ENCODE measurements at places on chromosomes 1 and 21.

- DNase-seq = no peak
Measured at GRCh38 chr1:205496661-205497060, 7.8 kb upstream of the CDK18 start.

DNA sequence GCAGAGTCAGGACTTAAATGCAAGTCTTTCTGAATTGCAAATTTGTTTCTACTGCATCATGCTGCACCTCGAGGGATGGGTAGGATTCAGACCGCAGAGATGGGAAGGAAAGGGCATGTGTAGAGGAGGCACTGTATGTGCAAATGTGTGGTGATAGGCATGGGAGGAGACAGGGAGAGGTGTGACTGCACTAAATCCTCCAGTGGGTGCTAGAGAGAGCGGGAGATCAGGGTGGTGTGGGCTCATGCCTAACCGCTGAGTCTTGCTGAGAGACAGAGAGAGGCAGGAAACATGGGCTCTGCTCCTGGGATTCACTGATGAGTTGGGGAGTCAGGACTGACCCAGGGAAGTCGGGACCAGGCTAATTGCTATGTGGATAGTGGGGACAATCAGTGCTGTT is 61.1 kb downstream of the PTPRU start:
- DNase-seq = no peak

- no peak for DNase-seq
Measured at GRCh38 chr1:190413142-190413541, 64.5 kb downstream of the BRINP3 start.

GRCh38 chr1:115283681-115284146 is 54.3 kb downstream of the NGF start:
- DNase-seq = no peak

DNA sequence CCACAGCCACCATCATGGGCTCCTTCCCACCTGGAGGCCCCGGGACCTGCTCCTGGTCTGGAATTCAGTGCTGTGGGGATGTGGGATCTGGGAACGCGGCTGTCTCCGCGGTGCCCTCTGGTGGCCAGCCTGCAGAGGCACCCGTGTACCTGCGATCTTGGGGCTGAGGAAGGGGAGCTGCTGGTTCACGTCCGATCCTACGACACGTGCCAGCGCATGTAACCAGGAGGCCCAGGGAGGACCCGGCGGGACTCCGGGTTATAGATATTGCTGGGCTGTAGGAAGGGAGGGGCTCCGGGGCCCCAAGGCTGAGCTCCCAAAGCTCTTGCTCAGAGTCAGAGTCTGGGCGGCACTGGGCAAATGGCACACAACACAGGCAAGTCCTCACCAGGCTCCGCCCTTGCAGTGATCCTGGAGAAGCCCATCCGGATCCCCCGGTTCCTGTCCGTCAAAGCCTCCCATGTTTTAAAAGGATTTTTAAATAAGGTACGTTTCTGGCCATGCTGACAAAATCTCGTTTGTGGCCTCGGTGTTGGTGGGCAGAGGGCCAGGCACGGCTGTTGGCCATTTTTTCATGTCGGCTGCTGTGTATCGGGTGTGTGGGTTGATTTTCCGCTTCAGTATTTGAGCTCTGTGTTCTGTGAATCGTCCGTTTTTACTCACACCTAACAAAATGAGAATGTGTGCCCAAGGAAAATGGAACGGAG is 20.1 kb downstream of the FAAP20 start:
- DNase-seq = peak; percentile 56

DNA sequence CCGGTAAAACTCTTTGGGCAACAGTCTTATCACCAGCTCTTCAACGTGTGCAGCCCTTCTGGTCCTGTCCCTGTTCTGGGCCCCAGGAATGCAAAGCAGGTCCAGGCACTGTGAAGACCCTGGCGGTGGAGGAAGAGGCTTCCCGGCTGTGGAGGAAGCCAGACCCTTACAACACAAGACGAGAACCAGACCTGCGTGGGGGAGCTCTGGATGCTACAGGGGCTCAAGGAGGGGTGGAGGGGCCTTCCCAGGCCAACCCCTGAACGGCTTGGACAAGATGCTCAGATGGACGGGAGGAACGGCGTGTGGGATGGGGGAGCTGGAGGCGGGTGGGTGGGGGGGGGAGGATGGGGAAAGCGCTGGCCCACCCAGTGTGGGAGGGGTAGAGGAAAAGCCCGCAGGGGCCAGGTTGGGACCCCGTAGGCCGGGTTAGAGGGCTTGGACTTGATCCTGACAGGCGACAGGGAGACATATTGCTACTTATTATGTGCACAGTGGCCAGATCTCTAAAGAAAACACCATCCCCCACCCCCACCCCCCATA is 5.1 kb upstream of the OLIG2 start:
- DNase-seq = no peak

GRCh38 chr1:161930064-161930463 is 93.6 kb downstream of the OLFML2B start:
- DNase-seq = no peak

DNA sequence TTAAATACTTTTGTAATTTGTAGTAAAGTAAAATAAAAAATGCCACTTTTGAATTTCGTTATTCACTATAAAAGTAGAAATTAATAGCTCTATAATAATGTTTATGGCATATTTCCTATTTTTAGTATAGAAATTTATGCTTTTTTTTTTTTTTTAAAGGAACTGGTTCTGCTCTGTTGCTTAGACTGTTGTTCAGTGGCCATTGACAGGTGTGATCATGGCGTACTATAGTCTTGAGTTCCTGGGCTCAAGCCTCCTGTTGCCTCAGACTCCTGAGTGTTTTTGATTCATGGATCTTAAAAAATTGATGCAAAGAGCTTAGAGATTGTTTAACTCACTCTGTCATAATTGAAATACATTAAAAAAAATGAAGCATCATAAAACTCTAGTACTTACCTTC is 53.6 kb downstream of the RPS6KC1 start:
- DNase-seq = no peak

DNA sequence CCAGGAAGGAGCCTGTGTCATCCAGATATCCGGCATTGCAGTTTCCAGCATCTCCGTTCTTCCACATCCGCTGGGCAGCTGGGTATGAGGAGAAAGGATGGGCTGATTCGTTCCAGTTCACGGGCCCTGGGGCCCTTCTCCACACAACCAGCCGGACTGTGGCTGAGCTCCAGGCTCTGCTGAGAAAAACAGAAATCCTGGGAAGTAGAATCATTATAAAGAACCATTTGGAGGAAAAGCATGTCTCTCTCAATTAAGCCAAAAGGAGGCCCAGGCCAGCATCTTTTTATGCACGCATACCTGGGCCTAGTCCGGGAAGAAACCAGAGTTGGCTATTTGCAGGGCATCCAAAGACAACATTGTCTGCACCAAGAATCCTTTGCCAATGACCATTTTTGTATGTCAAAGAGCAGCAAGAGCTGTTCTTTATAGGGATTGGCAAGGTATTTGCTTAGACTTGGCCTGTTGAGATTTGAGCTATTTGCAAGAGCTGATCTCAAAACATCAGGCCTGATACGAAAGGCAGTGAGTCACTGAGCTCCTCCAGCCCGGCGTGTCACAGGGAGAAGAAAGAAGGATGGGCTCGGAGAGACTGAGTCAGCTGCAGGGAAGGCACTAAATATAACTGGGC is 84.9 kb upstream of the ARHGEF16 start:
- DNase-seq = no peak

DNA sequence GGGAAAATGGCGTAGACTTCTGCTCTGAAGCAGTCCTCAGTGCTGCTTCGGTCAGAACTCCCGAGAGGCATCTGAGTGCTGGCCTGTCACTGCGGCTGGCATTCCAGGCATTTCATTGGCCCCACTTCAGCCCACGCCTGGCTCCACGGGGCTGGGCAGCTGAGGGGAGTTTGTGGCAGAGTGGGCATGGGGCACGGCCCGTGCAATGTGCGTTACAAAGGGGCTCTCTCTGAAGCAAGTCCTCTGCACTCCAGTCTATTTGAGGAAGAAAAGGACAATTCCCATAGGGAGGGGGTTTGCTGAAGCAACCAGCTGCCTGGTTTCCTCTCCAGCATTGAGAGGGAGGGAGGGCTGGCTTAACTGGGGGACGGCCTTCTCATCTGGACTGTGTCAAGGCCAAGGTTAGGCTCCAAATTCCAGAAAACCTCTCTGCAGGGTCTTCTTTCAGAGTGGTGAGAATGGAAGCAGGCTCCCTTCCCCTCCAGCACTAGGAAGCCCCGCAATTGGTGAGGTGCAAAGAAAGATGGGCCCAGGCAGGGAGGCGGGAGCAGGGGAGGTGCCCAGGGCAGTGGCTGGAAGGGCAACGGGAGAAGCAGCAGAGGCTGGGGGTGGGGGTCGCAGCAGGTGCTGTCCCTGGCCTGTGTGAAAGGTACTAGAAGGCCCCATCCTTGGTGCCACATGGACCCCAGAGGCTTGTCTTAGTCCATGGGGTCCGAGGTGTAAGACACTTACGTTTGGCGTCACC is 21.1 kb upstream of the GPR157 start:
- no peak for DNase-seq

GRCh38 chr1:75438355-75438754 is 172.6 kb downstream of the SLC44A5 start:
- no peak for DNase-seq

DNA sequence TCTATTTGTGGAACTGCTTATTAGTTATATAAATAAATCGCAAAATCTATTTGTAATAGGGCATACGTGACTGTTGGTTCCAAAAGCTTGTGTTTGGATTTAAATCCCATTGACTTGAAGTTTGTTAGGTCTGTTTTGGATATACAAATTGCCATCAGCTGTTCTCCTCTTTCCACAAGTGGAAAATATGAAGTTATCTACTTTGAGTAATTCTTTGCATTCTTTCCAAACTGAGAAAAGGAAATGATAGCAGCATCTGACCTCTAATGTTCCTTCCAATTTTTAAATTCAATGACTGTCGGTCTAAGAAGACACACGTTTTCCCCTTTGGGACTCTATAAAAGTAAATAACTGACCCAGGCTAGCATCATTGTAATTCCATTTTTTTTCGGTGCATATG is 165.7 kb upstream of the SGIP1 start:
- DNase-seq = no peak

GRCh38 chr1:17564458-17565393 is 25.2 kb downstream of the ARHGEF10L start:
- no peak for DNase-seq

DNA sequence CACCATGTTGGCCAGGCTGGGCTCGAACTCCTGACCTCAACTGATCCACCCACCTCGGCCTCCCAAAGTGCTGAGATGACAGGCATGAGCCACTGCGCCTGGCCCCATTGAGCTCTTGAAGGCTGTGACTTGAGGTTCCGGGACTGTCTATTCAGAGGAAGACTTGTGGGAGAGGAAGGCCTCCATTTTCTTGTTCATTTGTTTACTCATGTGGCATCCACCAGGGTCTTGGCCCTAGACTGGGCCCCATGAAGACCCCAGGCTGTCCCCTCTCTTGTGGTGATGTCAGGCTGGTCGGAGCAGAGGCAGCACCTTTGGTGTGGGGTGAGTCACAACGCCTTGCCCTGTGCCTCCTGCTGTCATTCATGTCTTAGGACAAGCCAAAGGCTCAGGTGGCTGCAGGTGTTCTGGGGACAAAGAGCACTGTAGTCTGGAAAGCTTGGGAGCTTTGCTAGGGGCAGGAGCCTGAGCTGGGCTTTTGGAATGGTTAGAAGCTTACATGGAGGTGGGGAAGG is 224.6 kb upstream of the C1orf174 start:
- DNase-seq = no peak

GRCh38 chr1:194309269-194309668 is 1122.9 kb upstream of the B3GALT2 start:
- no peak for DNase-seq

DNA sequence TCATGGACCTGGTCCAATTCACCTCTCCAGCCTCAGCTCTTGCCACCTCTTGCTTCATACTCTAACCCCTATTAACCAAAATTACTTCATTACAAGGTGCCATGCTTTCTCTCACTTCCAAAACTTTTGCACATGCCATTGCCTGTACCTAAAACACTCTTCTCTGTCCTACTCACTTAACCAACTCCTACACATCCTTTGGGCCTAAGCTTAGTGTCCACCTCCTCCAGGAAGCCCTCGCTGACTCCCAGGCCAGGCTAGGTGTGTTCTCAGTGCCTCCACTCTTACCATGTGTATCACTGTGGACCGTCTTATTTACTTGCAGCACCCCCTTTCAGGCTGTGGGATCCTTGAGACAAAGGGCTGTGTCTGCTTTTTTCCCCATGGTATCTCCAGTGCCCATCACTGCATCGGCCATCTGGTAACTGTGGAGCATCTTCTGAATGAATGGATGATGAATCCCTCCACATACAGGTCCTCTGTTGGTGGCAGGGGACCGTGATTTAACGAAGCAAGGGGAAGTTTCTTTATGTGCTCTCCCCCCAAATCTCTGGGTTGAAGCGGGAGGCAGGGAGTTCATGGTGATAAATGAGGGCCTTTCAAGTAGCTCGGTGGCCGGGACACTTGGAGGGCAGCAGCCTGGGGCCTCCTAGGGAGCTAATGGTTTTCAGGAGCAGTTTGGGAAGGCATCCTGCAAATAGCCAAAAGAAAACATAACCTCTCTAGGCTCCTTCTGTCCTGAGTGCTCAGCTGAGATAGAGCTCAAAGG is 111.9 kb downstream of the TRABD2B start:
- DNase-seq = no peak

GRCh38 chr1:182185842-182186756 is 124.6 kb upstream of the ZNF648 start:
- DNase-seq = no peak

- DNase-seq = no peak
Measured at GRCh38 chr1:204032642-204033235, 40.2 kb upstream of the SOX13 start.

DNA sequence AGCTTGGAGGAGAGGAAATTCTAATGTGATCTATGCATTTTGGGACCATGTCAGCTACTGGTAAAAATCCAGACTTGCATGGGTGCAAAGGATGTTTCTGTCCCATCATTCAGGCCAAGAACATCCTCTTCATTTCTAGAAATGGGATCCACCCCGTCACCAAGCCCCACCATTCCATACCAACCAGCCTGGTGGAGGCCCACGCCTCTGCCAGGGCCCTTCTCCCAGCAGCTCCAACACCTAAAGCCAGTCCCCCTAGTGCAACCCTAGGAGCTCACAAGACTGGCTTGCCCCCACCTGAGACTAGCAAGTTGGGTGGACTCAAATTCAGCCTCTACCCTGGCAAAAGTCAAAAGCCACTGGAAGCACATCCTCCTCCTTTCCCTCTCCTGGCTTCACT is 1.9 kb downstream of the ARHGEF11 start:
- no peak for DNase-seq

All from progenitor cell of endocrine pancreas (in vitro differentiated cells).